ENCODE measurements at places on chromosomes 16 and 17.

- no peak for DNase-seq
Measured at GRCh38 chr17:61833536-61834193, 29.7 kb downstream of the BRIP1 start.

DNA sequence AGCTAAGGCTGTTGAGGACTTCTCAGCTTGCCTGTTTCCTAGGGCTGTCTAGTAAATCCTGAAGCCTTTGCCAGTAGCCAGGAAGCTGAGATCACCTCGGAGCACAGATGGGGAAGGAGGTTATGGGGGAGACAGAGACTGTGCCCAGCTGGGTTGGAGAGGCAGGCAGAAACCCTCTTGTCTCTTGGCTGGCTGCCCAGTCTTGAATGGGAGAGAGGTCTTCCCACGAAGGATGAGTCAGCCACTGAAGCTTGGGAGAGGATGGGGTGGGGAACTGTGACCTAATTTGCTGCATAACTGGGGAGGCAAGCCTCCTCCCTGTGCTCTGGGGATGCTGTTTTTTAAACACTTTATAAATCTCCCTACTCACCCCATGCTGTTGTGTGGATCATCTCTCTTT, 69.8 kb downstream of the SHISA9 start:
- no peak for DNase-seq

GRCh38 chr16:28924762-28925385, at the start of gene RABEP2:
Gene RABEP2 (minus strand): TSS chr16:28925238. CDS start chr16:28925163, 75 bp downstream.
- DNase-seq: peak; percentile 67

GRCh38 chr16:11094075-11094856, 149.9 kb downstream of the CLEC16A start:
- no peak for DNase-seq

GRCh38 chr17:72667096-72668063, 425.1 kb downstream of the SLC39A11 start:
- DNase-seq: no peak

All from forelimb muscle (tissue), 1 donor.